ENCODE measurements at places on chromosomes 5 and 9.

GRCh38 chr9:16652582-16652981, 217.9 kb downstream of the BNC2 start:
- DNase-seq = no peak

GRCh38 chr9:96209407-96210271, 92.3 kb downstream of the HSD17B3 start:
- DNase-seq = no peak

GRCh38 chr9:88737031-88737430, 202.1 kb downstream of the NXNL2 start:
- DNase-seq = no peak

DNA sequence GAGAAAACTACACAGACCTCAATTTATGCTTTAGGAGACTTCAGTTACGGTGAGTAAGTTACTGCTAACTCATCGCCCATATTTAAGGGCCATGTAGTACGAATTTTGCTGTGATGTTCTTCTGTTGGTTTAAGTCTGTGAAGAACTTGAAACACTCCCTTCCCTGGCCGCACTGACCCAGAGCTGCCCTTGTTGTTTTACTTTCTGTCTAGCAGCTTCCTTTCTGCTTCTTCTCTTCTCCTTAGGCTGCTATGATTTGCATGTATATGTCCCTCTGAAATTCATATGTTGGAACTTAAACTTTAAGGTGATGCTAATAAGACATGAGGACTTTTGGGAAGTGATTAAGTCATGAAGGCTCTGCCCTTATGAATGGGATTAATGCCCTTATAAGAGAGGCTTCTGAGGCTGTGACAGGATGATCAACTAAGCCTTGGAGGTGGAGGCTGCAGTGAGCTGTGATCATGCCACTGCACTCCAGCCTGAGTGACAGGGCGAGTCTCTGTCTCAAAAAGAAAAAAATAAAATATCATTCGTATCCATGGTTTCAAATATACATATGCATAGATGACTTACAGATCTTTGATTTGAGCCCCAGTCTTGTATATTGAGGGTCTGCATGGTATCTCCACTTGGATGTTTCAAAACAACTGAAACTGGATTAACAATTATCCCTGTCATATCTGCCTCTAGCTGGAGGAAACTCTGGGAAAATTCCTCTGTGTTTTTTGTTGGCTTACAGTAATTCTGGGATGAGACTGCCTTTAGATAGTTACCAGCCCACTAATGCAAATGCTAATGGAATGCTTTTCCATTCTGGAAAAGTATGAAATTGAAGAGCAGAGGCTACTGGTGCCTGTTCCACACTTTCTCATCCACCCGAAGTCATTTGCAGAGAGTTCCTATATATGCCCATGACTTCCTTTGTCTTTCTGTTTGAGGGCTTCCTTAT, 263.4 kb upstream of the ACTBL2 start:
- DNase-seq = no peak

DNA sequence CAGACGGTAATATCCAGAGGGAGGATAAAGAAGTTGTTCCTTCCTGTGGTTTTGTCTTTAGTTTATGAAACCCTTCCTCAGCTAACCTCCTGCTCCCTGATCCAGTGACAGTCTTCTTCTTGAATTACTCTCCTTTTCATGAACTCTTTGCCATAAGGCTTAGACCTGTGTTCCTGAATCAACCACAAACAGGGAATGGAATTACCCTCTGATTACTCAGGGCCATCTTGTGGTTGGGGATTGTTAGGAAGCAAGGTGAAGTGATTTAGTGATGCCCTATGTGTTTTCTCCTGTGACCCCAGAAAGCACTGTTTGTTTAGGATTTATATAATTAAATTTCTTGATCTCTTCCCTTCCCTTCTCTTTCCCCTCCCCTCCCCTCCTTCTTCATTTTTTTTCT, 409.1 kb downstream of the TAF11L14 start:
- DNase-seq = no peak

- no peak for DNase-seq
Measured at GRCh38 chr5:176527246-176528222, 9.7 kb downstream of the RNF44 start.

- peak; percentile 4 for DNase-seq
Measured at GRCh38 chr5:121031491-121031890, 567.4 kb downstream of the PRR16 start.

- no peak for DNase-seq
Measured at GRCh38 chr5:40332970-40333369, 346.7 kb upstream of the PTGER4 start.

GRCh38 chr9:18489861-18490260, 15.9 kb downstream of the ADAMTSL1 start:
- DNase-seq = no peak

Data from urinary bladder (tissue), 4 donors.